Fibroblast of the aortic adventitia (primary cell): ENCODE measurements at places on chromosomes 7 and 10. TPM values are rescaled to one million over a fixed set of nuclear protein-coding genes. Genes with fewer than 3 reads are reported as not detected.

Gene PRLHR
- total RNA-seq: not detected in 2 replicates

Gene GALNT11
- 40.0 and 45.3 TPM in 2 replicates for total RNA-seq

Gene C7orf33
- total RNA-seq: not detected in 2 replicates

Gene THSD7A
- 0.49 and 2.5 TPM in 2 replicates for total RNA-seq

Gene MOGAT3
- total RNA-seq: not detected in 2 replicates

Gene PTN
- 12.8 and 28.7 TPM in 2 replicates for total RNA-seq
